Sigmoid colon (tissue), 7 donors: ENCODE measurements at places on chromosomes 11 and 22. TPM values are rescaled to one million over a fixed set of nuclear protein-coding genes. Genes with fewer than 3 reads are reported as not detected.

GRCh38 chr22:28999919-29000556 is 61.6 kb downstream of the C22orf31 start:
- no peak for DNase-seq

- DNase-seq, result no peak
Observed at GRCh38 chr11:132050049-132050448, 679.6 kb downstream of the NTM start.

DNA sequence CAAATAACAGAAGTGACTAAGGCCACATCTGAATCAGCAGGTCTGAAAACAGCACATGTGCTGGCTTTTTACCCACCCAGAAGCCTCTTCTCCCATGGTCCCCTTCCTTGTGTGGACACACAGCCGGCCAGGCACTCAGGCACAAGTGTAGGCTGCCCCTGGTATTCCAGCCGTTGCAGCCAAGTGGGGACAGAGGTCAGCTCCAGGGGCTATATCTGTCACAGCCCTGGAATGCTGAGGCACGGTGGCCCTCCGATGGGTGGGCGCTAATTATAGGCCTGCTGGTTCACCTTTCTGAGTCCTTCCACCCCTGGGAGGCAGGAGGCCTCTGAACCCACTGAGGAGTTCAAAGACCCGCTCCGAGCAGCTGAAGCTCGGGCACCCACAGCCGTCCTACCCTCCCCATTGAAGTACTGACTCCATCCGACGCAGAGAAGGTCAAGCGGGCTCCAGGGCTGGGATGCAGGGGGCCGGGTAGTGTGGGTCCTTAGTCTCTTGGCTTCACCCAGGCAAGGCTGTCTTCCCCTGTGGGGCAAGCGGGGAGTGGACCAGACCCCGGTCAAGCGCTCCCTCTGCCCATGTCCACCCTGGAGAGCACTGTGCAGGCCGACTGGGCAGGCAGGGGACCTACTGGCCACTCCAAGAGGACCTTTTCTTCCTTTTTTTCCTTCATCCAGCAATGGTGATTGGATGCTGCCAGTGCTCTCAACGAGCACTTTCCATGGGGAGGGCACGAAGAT is 14.3 kb downstream of the FGF3 start:
- DNase-seq, result no peak

RGL4 gene
- total RNA-seq, result not detected

GRCh38 chr22:22948651-22949571 is 61.3 kb downstream of the IGLL5 start:
- no peak for DNase-seq

GRCh38 chr11:44016131-44016530 is 31.6 kb upstream of the ACCSL start:
- peak; percentile 77 for DNase-seq

- DNase-seq, result no peak
Observed at GRCh38 chr11:102317768-102318103, 452 bp downstream of the BIRC3 start.

DNA sequence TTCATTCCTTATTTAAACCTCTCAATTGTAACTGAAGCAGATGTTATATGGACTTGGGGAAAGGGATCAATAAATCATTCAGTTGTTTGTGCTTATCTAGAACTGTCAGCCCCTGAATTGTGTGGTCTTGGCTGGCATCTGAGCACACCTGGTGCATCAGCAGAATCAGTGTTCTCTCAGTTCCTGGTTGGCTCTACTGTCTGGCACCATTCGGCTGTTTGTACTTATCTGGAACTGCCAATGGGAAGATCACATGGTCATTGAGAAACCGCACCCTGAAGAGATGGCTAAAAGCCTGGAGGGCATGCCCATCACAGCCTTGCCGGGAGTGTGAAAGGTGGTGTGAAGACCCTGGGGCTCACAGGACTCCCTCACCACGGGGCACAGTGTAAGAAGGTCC is 37.1 kb upstream of the EHF start:
- DNase-seq, result no peak

- no peak for DNase-seq
Observed at GRCh38 chr22:30810105-30810504, 115.4 kb downstream of the OSBP2 start.

- DNase-seq, result no peak
Observed at GRCh38 chr22:22878801-22879674, 8.6 kb upstream of the IGLL5 start.

- no peak for DNase-seq
Observed at GRCh38 chr22:45210991-45211390, 29.7 kb downstream of the KIAA0930 start.

TEF gene
- total RNA-seq, result 22.4 TPM

GRCh38 chr11:5899534-5899933 is 6.5 kb downstream of the OR52E5 start:
- no peak for DNase-seq

KIRREL3 gene
- total RNA-seq, result 0.81 TPM

GRCh38 chr22:33467620-33468095 is 409.5 kb upstream of the SYN3 start:
- DNase-seq, result no peak

OR5AR1 gene
- total RNA-seq, result not detected

NXPE2 gene
- total RNA-seq, result 0.99 TPM

GRCh38 chr22:49735901-49736421 is 91.7 kb downstream of the BRD1 start:
- no peak for DNase-seq

DNA sequence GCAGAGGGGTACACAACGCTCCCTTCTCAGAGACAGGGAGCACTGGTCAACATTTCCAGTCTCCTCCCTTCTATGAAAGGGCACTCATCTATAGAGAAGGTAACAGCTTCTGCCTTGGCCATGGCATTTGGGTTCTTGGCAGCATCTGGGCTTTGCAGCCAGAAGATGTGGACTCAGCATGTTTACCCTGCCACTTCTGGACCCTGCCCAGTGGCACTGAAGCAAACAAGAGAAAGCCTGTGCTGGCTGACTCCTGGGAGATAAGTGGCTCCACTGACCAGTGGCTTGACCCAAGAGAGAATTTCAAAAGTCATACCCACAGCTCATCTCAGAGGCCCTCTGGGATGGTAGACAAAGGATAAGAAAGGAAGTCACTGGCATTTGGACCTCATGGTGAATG is 8.0 kb downstream of the CSNK2A3 start:
- no peak for DNase-seq

APOA4 gene
- total RNA-seq, result not detected

GRCh38 chr11:111707039-111707690 is 59.0 kb downstream of the PPP2R1B start:
- peak; percentile 87 for DNase-seq

DNA sequence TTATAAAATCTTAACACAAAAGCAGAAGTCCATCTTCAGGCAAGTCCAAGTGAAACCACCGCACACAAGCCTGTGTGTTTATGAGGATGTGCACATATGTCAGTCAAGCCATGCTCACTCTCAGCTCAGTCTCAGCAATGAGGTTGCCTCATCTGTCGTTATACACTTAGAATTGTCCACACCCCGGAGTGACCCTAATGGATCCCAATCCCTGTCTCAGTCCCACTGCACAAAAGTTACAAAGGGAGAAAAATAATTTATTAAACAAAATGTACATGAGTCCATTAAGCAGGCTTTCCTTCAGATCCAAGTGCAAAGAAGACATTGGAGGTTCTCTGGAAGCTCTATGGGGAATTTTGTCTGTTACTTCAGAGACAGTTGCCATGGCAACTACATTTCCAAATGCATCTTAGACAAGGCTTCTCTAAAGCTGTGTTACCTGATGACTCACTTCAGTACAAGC is 24.4 kb downstream of the OR8B12 start:
- DNase-seq, result no peak

GRCh38 chr11:44893846-44894617 is 56.7 kb downstream of the TP53I11 start:
- DNase-seq, result peak; percentile 91

DNA sequence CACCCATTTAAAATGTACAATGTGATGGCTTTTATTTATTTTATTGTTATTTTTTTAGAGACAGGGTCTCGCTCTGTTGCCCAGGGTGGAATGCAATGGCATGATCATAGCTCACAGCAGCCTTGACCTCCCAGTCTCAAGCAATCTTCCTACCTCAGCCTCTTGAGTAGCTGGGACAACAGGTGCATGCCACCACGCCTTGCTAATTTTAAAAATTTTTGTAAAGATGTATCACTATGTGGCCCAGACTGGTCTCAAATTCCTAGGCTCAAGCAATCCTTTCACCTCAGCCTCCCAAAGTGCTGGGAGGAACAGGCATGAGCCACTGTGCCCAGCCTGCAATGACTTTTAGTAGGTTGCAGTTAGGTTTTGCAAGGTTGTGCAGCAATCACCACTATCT is 14.3 kb downstream of the CLDN5 start:
- no peak for DNase-seq

ACTN3 gene
- total RNA-seq, result not detected

- peak; percentile 82 for DNase-seq
Observed at GRCh38 chr11:73359341-73359740, 16.9 kb upstream of the RELT start.

DNA sequence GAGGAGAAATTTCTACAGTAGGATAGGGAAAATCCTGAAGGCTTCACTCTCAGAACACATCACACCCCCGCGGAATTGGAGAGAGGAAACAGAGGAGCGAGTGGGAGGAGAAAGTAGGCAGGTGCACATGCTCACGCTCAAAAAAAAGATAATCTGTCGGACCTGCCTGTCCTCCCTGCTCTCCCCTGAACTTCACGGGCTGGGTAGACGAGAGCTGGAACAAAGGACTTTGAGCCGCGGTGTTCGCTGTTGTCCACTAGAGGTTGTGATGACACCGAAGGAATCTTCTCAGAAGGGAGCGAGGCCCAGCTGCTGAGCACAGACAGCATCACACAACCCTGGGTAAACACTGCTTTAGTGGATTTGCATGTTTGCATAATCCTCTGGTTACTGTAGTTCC is 5.0 kb downstream of the SEZ6L start:
- DNase-seq, result no peak

- DNase-seq, result peak; percentile 73
Observed at GRCh38 chr22:42431401-42432019, 693 bp downstream of the NFAM1 start.

DNA sequence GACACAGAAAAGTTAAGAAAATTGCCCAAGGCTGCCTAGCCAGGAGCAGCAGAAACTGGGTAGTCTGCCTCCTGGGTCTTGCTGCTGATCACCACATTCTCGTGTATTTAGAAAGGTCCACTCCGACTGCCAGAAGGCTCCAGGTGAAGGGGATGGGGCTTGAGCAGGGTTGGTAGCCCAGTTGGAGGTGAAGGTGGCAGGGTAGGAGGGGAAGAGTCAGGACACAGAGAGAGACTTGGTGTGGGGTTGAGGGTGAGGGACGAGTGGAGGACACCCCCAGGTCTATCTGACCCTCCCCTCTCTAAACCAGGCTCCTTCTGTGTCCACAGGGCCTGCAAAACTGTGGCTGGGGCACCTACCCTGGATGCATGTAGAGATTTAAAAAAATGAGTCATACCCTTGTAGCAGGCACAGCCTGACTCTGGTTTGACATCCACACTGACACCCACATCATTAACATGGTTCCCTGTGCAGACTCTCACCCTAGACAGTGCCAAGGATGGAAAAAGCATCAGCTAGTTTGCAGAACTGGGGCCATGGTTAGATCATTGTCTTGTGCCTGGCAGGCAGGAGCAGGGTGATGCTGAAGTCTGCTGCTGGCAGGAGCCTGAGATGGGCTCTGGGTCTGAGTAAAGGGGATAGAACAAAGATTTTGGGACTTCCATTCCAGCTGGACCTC is 273.2 kb downstream of the TENM4 start:
- no peak for DNase-seq

PGA5 gene
- 2.1 TPM for total RNA-seq

C11orf97 gene
- not detected for total RNA-seq

STK33 gene
- 20.6 TPM for total RNA-seq

SEPTIN5 gene
- total RNA-seq, result 14.5 TPM

GRCh38 chr22:18931905-18932652 is 4.0 kb downstream of the PRODH start:
- DNase-seq, result no peak

DNA sequence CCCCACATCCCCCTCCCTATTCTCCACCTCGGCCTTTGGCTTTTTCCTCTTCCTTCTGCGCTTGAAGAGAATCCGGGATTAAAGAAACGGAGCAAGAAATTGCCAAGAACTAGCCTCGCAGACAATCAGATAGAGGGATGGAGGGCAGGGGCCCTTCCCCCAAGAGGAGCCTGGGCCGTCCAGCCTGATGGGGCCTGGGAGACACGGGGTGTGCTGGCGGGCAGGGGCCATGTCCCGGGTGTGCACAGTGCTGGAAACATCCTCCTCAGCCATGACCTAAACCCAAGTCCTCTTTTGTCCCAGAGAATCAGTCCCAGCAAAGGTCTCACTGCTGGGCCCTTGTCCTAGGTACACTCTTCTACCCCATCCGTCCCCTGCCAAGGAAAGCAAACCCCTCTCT is 47.7 kb upstream of the LMO1 start:
- DNase-seq, result peak; percentile 42

GRCh38 chr22:22721681-22722354 is 77.4 kb downstream of the GGTLC2 start:
- no peak for DNase-seq

GRCh38 chr11:121282886-121283502 is 9.6 kb upstream of the SC5D start:
- DNase-seq, result no peak

DNA sequence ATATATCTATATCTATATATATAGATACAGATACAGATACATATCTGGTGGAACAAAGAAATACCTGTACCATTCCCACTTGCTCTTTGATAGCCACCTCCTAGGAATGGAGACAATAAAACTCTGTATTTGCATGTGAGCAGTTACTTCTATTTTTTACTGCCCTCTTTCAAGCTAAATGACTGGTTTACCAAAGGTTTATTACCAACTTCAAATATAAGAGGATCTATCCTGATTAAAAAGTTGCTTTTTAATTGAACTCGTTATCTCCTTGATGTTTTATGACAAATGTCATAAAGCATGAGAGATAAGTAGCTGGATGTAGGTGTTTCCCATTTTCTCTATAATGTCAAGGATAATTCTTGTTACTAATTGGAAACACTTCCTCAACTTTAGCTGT is 21.7 kb upstream of the GRIK4 start:
- no peak for DNase-seq

PGM2L1 gene
- total RNA-seq, result 13.4 TPM

MGAT3 gene
- total RNA-seq, result 1.4 TPM
